ENCODE measurements at places on chromosomes 7 and 10.

- DNase-seq = no peak
Observed at GRCh38 chr7:2493205-2494164, 17.3 kb upstream of the GRIFIN start.

GRCh38 chr7:55573234-55573900 is 1.1 kb upstream of the VOPP1 start:
- no peak for DNase-seq

DNA sequence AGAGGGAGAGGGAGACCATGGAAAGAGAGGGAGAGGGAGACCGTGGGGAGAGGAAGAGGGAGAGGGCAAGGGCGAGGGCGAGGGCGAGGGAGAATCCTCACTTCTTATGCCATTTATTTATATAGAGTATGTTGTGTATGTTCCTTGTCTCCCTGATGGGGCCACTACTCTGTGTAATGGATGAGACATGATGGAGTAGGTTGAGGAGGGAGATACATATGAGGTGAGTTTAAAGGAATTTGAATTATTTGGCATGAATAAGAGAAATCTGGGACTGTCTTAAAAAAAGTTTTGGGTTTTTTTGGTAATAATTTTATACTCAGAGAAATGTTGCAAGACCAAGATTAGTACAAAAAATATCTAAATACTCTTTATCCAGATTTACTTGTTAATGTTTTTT is 20.1 kb downstream of the CCSER2 start:
- DNase-seq = no peak

DNA sequence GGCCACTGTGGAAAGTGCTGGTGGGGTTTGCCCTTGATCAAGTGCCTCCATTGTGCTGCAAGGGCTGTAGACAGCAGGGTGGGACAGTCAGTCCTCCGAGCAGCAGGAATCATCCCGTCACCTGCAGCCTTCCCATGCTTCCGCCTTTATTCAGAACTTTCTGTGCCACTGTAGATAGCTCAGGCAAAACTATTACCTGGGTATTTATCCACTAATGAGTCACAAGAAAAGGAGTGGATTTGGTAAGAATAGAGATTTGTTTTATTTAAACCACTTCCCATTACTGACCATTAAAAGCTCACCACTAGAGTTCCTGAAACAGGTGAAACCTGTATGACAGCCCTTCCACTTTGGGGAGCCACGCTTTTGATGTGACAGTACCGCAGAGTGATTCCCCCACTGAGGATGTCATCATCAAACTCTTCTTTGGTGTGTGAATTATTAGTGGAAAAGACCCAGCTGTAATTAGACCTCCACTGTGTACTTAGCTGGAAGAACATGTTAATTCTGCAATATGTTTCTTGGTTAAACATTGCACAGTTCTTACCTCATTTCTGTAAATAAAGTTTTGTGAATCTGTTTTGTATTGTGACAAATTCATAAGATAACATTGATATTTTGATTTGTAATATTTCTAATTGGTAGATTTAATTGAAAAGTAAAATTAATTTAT is 208.8 kb downstream of the MLLT10 start:
- no peak for DNase-seq

DNA sequence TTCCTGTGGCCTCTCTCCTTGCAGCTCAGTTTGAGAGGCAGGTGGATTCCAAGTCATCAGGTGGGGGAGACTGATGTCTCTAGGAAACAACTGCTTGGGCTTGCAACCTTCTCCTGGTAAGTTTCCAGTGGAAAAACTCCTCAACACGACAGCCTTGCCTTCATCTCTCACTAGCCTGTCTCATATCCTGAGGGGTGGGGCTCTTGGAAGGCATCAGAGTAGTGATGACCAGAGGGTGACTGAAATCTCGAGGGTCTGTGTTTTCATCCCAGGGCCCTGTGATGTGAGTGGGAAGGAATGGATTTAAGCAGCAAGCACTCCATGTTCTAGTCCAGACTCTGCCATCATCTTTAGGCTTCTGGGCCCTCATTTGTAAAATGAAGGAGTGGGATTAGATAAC is 107.0 kb downstream of the NRP1 start:
- no peak for DNase-seq

Measured in CD4-positive, alpha-beta T cell treated with Interleukin-12 subunit alpha and Interleukin-12 subunit beta, for 1 hour (primary cell).